ENCODE measurements at places on chromosomes 1 and 21.

DNA sequence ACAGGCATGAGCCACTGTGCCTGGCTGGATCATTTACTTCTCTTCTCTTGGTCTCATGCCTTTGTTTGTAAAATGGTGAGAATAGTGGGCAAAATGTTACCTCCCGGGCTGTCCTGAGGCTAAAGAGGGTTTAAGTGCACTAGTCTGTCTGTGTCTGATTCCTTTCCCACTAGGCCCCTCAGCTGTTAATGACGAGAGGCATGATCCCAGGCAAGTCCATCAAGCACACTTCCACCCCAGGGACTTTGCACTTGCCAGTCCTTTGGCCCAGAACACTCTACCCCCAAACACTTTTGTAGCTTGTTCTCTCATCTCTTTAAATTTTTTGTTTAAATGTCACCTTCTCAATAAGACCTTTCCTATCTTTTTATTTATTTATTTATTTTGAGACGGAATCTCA, 13.8 kb upstream of the EPB41 start:
- DNase-seq, result no peak

- DNase-seq, result no peak
Observed at GRCh38 chr1:153386500-153386901, 4.4 kb downstream of the S100A8 start.

GRCh38 chr1:24189528-24189927, 2.4 kb upstream of the IFNLR1 start:
- DNase-seq, result no peak

DNA sequence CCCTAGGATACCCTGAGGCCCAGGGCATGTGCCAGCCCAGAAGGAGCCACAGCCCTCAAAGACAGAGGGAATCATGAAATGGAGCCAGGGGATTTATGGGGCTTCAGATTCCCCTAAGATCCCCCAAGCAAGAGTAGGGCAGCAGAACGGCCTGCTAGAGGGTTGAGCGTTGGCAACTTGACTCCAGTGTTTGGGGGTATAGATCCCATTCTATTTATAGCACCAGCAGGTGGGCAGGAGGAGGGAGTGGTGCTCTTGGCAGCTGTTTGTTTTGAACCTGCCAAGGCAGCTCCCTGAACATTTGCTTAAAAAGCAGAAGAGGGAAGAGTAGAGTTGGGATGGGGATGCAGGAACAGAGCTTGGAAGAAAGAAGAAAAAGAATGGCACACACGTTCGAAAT, 33.7 kb downstream of the GLUL start:
- no peak for DNase-seq

GRCh38 chr1:204478921-204479320, 15.7 kb downstream of the PIK3C2B start:
- DNase-seq, result no peak

- DNase-seq, result no peak
Observed at GRCh38 chr1:230381585-230381984, 44.5 kb downstream of the PGBD5 start.

GRCh38 chr1:201361652-201362504, 15.6 kb downstream of the TNNT2 start:
- no peak for DNase-seq

DNA sequence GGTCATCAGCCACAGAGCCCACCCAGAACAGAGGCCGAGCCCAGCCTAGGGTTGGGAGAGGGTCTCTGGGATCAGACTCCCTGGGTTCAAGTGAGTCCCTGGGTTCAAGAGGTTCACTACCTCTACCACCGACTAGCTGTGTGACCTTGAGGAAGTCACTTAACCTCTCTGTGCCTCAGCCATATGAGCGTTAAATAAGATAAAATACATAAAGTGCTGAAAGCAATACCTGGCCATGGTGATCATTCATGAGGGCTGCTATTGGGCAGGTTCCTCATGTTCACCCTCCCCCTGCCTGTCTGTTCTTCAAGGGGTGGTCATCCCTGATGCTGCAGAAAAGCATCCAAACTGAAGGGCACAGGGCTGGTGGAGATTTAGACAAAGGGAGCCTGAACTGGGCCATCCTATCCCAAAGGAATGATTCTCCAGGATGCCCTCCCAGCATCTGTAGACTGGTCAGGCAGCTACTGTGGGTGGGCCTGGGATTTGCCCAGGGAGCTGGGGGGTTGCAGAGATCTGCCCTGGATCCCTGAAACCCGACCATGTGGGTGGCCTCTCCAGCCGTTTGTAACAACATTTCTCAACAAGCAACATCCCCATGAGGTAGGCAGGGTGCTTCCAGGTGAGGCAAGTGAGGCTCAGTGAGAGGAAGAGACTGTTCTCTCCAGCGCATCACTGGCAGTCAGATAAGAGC, 196.6 kb downstream of the MATN1 start:
- no peak for DNase-seq

DNA sequence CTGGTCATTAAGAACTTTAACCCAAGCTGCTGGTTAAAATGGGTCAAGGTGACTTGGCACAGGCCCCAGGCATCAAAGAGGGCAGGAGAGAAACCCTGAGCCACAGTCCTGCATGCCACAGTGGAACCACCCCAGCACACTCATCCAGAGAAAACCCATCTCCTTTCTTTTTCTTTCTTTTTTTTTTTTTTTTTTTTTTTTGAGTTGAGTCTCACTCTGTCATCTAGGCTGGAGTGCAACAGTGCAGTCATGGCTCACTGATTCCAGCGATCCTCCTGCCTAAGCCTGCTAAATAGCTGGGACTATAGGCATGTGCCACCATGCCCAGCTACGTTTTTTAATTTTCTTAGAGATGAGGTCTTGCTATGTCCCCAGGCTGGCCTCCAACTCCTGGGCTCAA, 109.2 kb upstream of the RAB4A start:
- DNase-seq, result no peak

DNA sequence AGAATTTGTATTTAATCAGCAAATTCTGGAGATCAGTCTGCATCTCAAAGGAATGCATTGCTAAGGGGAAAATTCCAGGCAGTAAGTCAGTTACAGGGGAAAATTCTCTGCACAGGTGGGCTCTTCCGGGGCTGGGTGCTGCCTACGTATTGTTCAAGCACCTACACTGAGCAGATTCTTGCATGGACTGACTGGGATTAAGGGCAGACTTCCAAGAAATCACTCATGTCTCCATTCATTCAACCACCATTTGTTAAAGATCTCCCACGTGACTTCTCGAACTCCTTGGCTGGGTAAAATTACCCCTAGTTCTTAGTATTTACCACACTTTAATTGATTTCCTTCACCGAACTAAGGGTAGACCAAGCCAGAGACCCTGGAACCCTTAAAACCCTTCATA, 28.2 kb upstream of the KCNE1 start:
- DNase-seq, result no peak

GRCh38 chr1:165259236-165259635, 97.3 kb downstream of the LMX1A start:
- no peak for DNase-seq

DNA sequence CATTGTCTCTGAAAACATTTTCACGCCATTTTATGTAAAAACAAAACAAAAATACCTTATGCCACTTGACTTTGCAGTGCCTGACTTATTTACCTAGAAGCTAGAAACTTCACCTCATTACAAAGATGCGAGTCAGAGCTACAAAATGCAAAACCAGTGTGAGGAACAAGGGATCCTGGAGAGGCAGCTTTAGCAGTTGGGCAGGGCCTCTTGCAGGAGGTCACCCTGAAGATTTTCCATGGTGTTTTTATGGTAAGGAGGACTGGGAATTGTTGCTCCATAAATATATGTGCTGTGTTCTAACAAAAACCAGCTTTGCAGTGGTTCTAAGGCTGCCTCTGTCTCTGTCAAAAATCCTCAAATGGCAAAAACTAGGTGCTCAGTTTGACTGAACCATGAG, 36.4 kb upstream of the TARBP1 start:
- DNase-seq, result no peak

DNA sequence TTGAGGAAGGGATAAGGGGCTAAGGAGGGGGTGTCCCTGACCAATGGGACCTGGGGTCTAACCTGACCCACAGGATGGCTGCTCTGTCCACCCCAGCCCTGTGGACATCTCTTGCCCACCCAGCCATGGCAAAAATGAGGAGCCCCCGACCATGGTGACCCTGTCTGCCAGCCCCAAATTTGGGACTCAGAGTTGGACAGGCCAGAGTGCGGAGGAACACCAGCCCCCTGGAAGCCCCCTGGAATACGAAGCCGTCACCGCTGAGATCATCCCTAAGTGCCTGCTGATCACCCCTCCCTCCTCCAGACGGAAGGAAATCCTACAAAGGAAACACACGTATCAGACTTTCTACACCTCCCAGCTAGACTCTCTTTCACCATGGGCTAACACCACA, 119.3 kb downstream of the SIK1 start:
- no peak for DNase-seq

DNA sequence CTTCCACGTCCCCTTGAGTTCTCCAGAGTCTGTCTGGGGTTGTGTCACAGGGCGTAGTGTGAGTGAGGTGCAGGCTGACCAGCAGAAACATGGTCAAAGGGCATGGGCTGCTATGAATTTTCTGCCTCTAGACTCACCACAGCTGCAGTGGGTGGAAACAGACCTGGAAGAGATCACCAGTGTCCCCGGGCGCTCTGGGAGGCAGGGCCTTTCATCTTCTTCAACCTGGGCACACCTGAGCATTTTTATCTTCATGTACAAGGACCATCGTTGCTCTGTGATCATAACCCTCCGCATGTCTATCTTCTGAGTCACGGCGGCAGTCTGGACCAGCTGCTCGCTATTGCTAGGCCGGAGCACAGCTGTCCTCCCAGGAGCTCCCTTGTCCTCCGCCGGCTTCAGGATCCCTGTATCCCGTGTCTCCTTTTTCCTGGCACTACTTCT, 29.6 kb downstream of the DEGS1 start:
- DNase-seq, result no peak

- no peak for DNase-seq
Observed at GRCh38 chr1:109295712-109296415, 10.9 kb downstream of the MYBPHL start.

- no peak for DNase-seq
Observed at GRCh38 chr1:179129702-179130473, 48.0 kb downstream of the TOR3A start.

DNA sequence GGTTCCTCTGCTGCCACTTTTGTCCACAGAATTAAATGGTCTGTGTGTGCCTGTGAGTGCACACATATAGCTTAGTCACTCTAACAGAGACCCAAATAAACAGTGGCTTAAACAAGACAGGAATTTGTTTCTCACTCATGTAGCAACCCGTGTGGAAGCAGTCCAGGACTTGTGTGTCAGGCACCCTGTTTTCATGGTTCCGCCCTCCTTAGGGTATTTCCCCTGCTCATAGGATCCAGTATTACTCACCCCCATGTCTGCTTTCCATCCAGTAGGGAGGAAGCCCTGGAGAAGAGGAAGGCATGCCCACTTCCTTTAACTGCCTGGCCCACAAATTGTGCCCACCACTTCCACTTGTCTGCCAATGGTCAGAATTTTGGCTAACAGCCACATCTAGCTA, 41.3 kb upstream of the TACSTD2 start:
- peak; percentile 21 for DNase-seq

- DNase-seq, result no peak
Observed at GRCh38 chr1:64172458-64172983, 30.9 kb upstream of the UBE2U start.

- no peak for DNase-seq
Observed at GRCh38 chr1:116855191-116855619, 54.5 kb upstream of the PTGFRN start.

DNA sequence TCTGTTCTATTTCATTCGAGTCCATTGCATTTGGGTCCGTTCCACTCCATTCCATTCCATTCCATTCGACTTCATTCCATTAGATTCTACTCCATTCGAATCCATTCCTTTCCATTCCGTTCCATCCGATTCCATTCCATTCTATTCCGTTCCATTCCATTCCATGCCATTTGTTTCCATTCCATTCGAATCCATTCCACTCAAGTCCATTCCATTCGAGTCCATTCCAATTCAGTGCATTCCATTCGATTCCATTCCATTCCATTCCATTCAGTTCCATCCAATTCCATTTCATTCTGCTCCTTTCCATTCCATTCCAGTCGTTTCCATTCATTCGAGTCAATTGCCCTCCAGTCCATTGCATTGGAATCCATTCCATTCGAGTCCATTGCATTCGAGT, 2603.7 kb upstream of the TPTE start:
- no peak for DNase-seq

GRCh38 chr1:180150982-180151381, 3.7 kb upstream of the QSOX1 start:
- no peak for DNase-seq

- no peak for DNase-seq
Observed at GRCh38 chr1:194538453-194538852, 1352.0 kb upstream of the B3GALT2 start.

- DNase-seq, result no peak
Observed at GRCh38 chr1:98073823-98074222, 153.0 kb upstream of the DPYD start.

- DNase-seq, result no peak
Observed at GRCh38 chr1:210328032-210328745, 513 bp upstream of the HHAT start.

DNA sequence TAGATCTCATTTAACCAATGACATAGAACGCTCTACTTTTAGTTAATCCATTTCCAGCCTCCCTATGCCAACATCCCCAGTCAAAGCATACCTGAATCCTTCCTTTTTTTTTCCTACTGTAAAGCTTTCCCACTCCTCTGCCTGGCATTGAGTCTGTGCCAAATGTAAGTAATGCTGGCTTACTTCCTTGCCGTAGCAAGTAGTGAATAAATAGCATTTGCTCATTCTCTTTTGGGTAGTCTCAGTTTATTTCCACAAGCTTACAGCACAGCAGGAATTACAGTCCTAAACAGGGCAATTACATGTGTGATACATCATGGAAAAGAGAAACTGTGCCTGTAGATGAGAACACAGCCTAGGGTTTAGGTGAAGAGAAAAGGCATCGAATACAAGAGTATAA, 352.6 kb upstream of the NEGR1 start:
- DNase-seq, result no peak

GRCh38 chr1:177799746-177800145, 170.1 kb downstream of the SEC16B start:
- no peak for DNase-seq

DNA sequence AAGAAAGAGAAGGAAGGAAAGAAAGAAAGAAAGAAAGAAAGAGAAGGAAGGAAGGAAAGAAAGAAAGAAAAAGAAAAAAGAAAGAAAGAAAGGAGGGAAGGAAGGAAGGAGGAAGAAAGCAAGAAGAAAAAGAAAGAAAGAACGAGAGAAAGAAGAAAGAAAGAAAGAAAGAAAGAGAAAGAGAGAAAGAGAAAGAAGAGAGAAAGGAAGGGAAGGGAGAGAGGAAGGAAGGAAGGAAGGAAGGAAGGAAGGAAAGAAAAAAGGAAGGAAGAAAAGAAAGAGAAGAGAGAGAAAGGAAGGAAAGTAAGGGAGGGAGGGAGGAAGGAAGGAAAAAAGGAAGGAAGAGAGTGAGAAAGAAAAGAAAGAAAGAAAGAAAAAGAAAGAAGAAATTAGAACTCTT, 95.4 kb upstream of the ZNF281 start:
- no peak for DNase-seq

DNA sequence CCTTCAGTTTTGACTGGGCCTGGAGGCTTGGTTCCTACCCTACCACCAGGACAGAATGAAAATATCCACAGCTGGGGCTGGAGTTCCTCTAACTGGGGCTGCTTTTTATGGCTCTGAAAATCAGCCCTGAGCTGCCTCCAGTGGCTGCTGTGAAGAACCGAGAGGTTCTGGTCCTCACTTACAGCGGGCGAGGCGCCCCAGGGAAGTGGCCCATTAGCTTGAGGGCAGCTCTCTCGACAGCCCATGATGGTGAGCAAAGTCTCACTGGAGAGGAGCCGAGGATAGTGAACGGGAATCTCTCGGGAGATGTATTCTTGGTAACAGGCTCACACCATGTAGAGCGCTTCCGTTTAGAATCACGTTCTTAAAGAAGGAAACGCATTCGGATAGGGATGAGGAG, 459.7 kb downstream of the KIF26B start:
- DNase-seq, result no peak

GRCh38 chr1:152141971-152142584, 16.9 kb downstream of the RPTN start:
- no peak for DNase-seq

Data from CMK (cell line).